ENCODE measurements at places on chromosomes 6 and 20.

GRCh38 chr6:127376685-127377084 lies 33.3 kb upstream of the ECHDC1 start:
- no peak for DNase-seq

DNA sequence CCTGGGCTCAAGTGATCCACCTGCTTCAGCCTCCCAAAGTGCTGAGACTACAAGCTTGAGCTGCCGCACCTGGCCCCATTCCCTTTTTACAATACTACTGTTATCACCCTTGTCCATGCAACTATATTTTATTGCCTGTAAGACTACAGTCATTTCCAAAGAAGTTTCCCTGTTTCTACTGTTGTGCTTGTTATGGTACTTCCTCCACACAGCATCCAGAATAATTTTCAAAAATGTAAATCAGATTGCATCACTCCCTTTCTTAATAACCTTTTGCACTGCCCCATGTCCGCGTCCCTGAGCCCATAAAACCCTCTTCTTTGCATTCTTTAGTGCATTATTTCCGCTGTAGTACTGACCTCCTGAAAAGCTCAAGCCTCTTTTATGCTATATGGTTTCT lies 128.9 kb upstream of the AKIRIN2 start:
- DNase-seq: no peak

DNA sequence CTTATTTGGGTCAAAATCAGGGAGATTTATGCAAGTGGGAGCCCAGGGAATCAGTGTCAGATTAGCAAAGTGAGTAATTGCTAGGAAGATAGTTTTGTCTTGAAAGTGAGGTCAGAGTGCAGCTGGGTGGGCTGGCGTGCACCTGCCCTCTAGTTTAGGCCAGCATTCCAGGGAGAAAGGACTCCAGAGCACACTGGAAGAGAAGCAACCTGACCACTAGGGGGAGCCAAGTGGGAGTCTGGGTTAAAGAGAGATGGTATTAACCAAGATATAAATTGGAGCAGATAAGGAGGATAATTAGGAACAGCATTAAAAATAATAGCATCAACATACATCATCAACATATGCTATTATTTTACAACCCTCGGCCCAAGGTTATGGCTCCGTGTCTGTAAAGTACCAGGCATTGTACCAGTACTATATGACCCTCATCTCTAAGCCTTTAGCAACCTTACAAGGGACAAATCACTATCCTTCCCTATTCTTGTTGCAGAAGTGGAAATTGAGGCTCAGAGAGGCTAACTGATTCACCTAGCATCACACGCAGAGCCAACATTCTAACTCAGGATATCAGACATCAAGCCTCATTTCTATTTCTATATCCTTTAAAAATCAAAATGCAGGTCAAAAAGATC lies 57.8 kb downstream of the SLC2A10 start:
- peak; percentile 33 for DNase-seq

DNA sequence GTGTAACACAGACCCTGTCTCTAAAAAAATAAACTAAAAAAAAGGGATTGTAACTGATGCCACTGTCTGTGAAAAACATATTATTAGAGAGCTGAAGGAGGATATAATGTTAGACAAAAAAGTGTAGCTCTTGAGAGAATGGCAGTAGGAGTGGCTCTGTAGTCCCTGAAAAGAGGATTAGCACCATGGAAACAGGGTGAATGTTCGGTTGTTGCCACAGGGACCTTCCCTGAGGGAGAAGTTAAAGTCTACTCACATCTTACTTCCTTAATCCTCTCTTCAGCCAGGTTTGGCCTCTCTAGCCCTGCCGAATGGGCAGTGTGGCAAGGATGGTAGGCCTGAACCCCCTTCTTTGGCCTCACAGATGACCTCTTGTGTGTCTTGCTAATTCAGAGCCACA lies 12.1 kb downstream of the SCAND1 start:
- no peak for DNase-seq

DNA sequence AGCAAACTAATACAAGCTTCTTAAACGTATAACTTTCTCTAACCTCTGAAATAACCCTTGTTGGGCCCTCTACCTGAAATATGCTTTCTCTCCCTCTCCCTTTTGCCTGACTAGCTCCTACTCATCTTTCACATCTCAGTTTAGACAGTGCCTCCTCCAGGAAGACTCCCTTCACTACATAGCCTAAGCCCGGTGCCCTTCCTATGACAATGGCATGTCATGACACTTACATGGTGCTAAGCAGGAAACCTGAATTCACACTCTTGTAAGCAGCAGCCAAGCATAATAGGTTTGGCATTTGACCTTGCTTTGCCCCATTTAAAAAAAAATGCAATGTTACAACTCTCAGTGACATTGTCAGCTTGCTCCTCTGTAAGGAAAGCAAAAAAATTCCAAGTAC lies 33.1 kb upstream of the FBXL4 start:
- DNase-seq: no peak

DNA sequence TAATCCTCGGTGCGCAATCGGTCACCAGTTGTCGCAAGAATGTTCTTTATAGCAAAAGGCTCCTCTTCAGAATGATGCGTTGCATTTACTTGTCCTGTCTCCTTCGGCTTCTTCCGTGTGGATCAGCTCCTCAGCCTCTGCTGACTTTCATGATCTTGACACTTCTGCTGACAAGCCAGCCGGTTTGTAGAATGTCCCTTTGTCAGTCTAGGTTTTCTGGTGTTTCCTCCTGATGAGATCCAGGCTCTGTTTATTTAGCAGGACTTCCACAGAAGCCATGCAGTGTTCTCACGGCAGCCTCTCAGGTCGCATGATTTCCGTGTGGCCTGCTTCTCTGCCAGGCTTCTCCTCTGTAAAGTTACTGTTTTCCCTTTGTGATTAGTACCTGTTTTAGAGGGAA lies 66.9 kb downstream of the STX11 start:
- no peak for DNase-seq

GRCh38 chr20:38126932-38127621 lies 38.0 kb downstream of the TGM2 start:
- peak; percentile 85 for DNase-seq

DNA sequence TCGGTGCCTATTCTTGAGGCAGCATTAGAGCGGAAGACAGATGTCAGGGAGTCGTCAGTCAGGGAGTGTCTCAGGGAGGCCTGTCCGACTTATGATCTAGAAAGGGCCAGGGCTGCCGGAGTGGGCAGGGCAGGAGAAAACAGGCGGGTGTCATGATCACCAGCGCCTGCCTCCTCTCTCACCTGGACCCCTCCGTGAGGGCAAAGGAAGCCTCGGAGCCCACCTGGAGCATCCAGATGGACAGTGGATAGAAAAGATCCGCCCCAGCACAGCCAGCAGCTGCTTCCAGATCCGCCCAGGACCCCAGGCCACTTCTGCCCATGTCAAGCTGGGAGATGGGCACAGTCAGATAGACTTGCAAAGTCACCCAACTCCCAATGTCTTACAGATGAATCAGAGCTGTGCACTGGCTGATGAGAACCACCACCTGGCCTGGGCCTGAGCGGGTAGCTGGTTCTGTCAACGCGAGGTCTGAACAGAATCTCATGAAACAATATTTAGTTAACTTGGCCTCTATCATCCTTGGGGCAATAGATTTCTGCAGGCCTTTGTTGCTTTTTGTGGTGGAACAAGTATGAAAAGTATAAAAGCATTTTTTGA lies 22.2 kb downstream of the PSMG4 start:
- DNase-seq: peak; percentile 51

GRCh38 chr6:122207794-122208193 lies 191.7 kb upstream of the HSF2 start:
- peak; percentile 63 for DNase-seq

Measured in fibroblast of skin of back (primary cell).